Activated CD4-positive, CD25-positive, alpha-beta regulatory T cell treated with anti-CD3 and anti-CD28 coated beads, Interleukin-2, amount 50 U/mL, for 72 hours (primary cell): ENCODE measurements at places on chromosomes 7 and 10.

GRCh38 chr7:90455163-90456030, 14.0 kb upstream of the PTTG1IP2 start:
- DNase-seq, result no peak

GRCh38 chr10:108787932-108788331, 1135.4 kb downstream of the XPNPEP1 start:
- DNase-seq, result no peak

- DNase-seq, result no peak
Measured at GRCh38 chr7:98232263-98232585, 19.8 kb downstream of the TECPR1 start.

- no peak for DNase-seq
Measured at GRCh38 chr7:158325530-158326381, 261.9 kb downstream of the PTPRN2 start.

- DNase-seq, result no peak
Measured at GRCh38 chr10:59078978-59079377, 97.5 kb upstream of the PHYHIPL start.

GRCh38 chr10:33098951-33099663, 141.1 kb upstream of the ITGB1 start:
- DNase-seq, result no peak

- DNase-seq, result no peak
Measured at GRCh38 chr7:143002898-143003297, 24.0 kb downstream of the OR9A2 start.

DNA sequence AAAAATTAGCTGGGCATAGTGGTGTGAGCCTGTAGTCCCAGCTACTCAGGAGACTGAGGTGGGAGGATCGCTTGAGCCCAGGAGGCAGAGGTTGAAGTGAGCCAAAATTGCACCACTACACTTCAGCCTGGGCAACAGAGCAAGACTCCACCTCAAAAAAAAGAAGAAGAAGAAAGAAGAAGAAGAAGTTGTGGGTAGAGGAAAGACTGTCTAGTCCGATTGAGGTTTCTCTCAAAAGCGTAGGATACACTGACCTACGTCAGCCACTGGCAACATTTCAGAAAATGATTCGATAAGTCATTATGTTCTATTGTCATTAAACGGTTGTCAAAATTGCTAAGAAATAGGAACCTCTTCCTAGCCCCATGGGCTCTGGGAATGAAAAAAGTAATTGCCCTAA, 22.3 kb upstream of the RHBDD2 start:
- no peak for DNase-seq

GRCh38 chr7:23336799-23337283, 37.7 kb downstream of the MALSU1 start:
- DNase-seq, result no peak

- no peak for DNase-seq
Measured at GRCh38 chr10:44968091-44968490, 8.5 kb downstream of the RASSF4 start.

DNA sequence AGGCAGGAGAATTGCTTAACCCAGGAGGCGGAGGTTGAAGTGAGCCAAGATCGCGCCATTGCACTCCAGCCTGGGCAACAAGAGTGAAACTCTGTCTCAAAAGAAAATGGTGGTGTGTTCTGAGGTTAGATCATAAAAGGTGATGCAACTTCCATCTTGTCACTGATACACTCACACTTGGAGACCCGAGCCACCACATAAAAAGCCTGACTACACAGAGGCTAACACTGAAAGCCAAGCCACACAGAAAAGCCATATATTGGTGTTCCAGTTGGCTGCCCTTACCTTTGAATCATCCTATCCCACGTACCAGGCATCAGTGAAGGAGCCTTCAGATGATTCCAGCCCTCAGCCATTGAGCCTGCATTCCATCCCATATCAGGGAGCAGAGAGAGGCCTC, 4.0 kb downstream of the MORN4 start:
- DNase-seq, result no peak

DNA sequence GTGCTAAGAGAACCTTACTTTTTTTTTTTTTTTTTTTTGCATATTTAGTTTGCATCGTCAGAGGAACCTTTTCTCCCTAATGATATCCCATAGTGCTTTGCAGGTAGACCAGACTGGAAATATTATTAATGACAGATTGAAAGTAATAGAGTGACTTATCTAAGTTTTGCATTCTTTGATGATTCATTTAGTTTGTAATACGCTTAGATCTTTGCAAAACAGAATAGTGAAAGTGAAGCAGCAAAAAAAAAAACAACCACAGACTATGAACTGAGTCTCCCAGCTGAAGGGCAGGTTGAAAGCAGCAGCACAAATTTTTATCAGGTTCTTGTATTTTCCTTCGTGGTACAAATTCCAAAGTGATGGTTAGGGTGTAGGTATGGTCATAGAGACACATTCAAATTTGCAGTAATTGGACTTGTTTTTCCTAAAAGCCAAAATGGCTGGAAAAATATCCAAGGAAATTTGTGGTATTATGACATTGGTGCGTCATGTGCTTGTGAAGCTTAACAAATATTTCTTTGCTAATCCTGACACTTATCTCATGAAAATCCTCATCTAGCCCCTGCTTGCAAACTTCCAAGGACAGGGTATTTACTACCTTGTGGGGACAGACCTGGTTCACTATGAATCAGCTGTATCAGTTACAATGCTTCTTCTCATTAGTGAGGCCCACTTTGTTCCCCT, 81.8 kb upstream of the CREB5 start:
- DNase-seq, result no peak
